ENCODE measurements at places on chromosomes 16 and 17.

DNA sequence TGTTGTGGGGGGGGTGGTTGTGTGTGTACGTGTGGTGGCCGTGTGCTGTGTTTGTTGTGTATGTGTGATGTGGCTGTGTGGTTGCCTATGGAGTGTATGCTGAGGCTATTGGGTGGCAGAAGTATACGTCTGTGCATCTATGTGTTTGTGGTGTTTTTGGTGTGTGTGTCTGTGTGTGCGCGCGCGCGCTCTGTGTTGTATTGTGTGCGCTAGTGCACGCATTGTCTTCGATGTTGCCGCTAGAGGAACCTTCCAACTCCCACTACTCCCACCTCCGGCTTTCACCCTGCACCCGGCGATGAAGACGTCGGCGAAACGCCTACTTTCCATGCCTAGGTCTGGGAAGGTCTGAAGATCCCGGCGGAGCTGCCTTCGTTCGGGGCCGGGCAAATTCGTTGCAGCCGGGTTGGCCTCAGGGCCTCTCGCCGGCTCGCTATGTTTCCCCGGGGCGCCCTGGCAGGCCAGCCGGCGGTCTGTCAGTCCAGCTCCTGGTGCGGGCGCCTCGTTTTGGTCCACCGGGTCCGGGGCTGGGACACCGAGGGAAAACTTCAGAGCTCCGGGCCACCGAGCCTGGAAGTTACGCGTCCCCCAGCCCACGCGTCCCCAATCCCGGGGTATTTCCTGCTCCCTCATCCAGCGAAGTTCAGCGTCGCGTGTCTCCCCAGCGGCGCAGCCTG lies 5.2 kb upstream of the DLX4 start:
- no peak for DNase-seq

GRCh38 chr16:72203401-72203800 lies 31.4 kb upstream of the PMFBP1 start:
- DNase-seq, result no peak

GRCh38 chr17:21298983-21299519 lies 14.5 kb downstream of the MAP2K3 start:
- DNase-seq, result no peak

DNA sequence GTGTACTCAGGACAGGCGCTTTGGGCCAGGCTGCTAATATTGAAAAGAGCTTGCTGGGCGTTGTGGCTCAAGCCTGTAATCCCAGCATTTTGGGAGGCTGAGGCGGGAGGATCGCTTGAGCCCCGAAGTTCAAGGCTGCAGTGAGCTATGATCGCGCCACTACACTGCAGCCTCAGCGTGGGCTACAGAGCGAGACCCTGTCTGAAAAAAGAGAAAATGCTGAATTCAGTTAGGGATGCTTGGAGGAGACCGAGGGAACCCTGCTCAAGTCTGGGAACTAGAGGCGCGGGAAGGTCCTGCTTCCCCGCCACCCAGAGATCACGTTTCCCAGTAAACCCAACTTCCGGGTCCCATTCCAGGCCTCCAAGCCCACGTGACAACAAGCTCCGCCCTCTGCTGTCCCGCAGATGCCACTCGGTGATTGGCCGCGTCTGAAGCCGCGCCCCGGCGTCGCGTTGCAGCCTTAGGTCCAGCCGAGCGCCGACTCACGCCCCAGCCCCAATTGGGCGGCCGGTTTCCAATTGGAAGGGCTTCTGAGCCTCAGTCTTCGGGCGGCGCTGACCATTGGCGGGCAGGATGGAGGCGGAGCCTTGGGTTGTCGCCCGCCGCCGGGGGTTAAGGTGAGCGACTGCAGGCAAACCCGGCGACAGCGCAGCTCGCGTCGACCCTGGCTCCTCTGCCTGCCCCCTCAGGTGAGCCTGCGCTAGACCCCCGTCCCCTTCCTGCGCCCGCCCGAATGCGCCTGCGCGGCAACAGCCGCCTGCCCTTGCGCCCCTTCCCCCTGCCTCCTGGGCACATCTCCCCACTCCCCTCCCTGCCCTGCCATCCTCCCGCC lies at the start of gene PHKG2:
TSS of gene PHKG2 (plus strand) at position 627 of the 835 bp plus-strand sequence. CDS start 396 bp downstream, outside the sequence.
- peak; percentile 79 for DNase-seq

- no peak for DNase-seq
Observed at GRCh38 chr17:11122908-11123307, 118.1 kb upstream of the SHISA6 start.

Data from activated T-cell treated with anti-CD3 and anti-CD28 coated beads for 4 hours (primary cell).